Kidney (tissue), 22 donors: ENCODE measurements at places on chromosomes 3 and 15. TPM values are rescaled to one million over a fixed set of nuclear protein-coding genes. Genes with fewer than 3 reads are reported as not detected.
A peak's percentile ranks its signal among the peaks of the same experiment; 100 is the strongest.

- no peak for DNase-seq
Observed at GRCh38 chr15:24861014-24861690, 93.6 kb upstream of the SNRPN start.

- DNase-seq = no peak
Observed at GRCh38 chr15:36291501-36291900, 287.9 kb upstream of the CDIN1 start.

Gene NOX5
- polyA plus RNA-seq = 0.19 TPM

DNA sequence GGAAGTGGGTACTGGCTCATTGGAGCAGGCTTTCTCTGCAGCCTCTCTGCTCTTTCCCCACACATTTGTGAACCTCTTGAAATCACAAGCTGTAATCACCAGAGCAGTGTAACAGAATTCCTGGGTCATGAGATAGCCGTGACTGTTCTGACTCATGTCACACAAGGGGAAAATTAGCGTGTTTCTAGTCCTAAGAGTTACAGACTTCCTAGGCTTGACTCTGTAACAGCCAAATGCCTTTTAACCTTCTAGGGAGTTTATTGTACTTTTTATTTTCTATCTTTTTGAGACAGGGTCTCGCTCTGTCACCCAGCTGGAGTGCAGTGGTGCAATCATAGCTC is 54.7 kb upstream of the TRAK1 start:
- peak; percentile 53 for DNase-seq

DNA sequence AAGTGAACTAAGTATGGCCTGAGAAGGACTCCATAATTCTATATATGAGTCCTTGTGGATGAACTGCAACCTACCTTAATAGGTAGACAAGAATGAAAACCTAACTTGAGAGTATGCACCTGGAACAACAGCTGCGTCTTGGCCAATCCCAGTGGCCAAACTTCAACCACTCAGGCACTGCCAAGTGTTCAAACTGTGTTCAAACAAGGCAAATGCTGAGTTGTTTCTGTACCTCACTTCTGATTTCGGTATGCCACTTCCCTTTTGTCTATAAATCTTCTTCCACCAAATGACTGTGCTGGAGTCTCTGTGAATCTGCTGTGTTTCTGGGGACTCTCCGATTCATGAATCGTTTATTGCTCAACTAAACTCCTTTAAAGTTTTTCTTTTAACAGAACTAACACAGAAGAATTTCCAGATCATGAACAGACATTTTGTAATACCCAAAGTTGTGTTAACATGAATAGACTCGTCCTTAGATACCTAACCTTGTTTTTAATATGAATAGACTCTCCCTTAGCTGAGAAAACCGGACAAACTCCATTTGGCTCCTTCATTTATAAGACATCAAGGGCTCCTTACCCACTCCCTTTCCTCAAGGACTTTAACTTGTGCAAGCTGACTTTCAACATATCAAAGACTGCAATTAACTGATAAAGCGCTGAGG is 4.1 kb downstream of the ZNF717 start:
- no peak for DNase-seq

- DNase-seq = no peak
Observed at GRCh38 chr15:52546031-52546751, 17.5 kb upstream of the MYO5A start.

DNA sequence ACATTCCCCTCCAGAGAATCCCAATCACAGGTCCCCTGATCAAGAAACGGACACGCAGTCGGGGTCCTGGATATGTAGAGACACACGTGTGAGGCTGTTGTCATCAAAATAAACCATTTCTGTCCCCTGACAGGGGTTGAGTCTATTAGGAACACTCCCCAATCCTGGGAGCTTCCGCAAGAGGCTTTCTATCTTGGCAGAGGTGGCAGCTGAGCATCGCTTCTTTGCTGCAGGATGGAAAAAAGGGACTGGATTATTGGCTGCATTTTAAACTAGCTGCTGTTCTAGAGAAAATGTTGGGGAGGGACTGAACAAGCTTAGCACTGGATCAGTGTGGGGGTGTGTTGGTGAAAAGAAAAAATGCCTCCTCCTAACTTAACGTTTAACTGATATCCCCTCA is 2.5 kb upstream of the CNTN4 start:
- DNase-seq = no peak

Gene GTPBP8
- polyA plus RNA-seq = 11.0 TPM

Gene FRMD4B
- polyA plus RNA-seq = 11.8 TPM

- peak; percentile 79 for DNase-seq
Observed at GRCh38 chr3:107241217-107241616, 136.0 kb upstream of the CCDC54 start.

DNA sequence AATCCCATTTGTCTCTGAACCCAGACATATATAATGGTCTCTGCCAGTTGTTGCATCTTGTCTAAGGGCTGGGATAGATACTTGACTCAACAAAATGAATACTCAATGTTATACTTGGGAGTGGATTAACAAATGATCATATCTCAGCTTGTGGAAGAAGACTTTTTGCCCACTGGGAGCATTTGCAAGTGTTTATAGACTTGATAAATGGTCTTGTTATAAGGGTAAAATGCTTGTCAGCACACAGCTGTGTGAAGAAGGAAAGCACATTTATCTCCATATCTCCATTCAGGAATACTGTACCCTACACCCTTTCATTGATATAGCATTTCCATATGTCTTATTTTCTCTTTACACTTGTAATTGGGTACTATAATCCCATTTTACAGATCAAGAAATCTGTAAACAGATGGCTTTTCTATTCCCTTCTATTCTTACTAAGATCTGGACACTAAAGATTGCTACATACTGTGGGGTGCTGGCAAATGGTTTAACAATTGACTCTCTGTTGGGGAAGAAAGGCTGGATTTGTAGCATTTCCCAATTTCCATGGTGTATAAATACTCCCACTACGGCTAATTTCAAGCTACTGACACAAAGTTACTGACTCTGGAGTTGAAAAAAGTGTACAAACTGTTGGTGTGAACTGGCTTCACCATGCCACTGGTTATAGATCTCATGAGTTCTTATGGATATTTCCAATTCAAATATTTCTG is 154.6 kb downstream of the CHST2 start:
- DNase-seq = no peak

Gene ITGA11
- polyA plus RNA-seq = 3.4 TPM

Gene LOXL1
- polyA plus RNA-seq = 35.1 TPM

DNA sequence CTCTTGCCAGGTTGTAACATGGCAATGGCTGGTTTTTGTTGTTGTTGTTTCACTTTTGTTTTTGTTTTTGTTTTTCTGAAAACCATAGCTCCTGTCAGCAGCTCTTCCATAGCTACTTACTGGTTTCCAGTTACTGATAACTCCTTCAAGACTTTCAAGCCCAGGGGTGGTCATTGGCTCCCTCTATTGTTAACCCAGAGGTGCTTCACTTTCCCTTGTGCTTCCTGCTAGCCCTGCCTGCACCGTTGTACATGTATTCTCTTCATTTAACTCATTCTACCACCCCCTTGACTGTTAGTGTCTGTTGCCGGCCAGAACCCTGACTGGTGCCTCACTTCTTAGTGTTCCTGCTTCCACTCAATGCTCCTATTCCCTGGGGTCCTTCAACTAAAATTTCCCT is 4.2 kb upstream of the TRAT1 start:
- DNase-seq = no peak

Gene C3orf20
- polyA plus RNA-seq = not detected
